ENCODE measurements at places on chromosomes 12 and 14.
A peak's percentile ranks its signal among the peaks of the same experiment; 100 is the strongest.

DNA sequence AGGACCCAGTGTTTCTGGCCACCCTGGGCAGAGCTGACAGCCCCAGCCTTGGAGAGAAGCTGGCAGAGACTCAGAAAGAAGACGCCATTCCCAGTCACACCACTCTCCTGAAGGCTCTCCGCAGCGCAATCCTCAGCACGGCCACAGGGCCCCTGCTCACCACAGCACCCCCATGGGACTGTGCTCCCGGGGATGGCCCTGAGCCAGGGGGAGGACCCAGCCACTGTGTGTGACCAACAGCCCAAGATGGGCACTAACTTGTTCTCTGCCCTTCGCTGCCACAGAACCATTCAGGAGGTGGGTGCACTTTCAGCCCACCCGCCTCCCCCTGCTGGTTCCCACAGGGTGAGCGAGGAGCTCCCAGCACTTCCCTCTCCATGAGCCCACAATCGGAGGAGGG lies 57.1 kb downstream of the CCNK start:
- DNase-seq = no peak

DNA sequence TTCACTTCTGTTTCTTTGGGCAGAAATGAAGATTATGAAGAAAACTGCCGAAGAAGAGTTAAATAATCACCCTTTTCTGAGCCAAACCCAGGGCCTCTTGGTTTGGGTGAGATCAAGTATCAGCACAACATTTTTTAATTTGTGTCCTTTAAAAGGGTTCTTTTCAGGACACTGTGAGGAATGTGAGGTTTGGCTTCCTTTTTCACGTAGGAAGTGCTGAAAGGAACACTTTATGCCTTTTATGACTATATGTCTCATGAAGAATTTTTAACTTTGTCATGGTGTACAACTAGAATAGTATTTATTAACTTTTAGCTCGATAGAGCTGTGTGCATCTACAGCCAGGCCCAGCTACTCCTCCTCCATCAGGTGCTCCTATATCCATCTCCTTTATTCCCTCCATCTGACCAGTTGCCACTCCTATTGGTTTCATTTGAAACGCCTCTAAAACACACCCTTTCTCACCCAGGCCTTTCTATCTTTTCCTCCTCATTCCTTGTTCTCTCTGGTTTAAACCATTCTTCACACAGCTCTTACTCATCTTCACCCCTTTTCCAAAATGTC lies 103.6 kb upstream of the LRIG3 start:
- no peak for DNase-seq

DNA sequence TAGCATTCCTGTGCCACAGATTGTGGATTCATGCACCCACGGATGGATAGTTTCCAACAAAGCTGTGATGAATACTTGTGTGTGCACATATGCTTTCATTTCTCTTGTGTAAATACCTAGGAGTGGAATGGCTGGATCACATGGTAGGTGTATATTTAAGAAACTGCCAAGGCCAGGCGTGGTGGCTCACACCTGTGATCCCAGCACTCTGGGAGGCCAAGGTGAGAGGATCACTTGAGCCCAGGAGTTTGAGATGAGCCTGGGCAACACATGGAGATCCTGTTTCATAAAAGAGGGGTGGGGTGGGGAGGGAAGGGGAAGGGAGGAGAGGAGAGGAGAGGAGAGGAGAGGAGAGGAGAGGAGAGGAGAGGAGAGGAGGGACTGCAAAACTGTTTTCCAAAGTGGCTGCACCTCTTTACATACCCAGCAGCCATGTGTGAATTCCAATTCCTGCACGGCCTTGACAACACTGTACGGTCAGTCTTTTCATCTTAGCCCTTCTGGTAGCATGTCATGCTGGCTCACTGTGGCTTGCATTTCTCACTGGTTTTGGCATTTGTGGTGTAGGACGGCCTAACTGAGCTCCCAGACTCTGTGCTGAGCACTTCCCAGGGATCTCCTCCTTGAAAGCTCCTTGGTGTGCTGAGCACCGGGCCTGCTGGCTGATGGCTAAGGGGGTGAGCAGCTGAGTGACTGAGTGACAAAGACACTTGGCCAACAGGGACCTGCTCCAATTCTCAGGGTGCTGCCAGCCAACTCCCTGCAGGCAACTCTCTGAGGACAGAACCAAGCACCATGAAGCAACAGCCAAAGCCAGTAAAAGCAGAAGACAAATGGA lies 27.9 kb downstream of the SYNE3 start:
- DNase-seq = no peak

GRCh38 chr12:70197345-70197744 lies 45.9 kb upstream of the CNOT2 start:
- no peak for DNase-seq

GRCh38 chr14:25150934-25151790 lies 101.2 kb upstream of the STXBP6 start:
- no peak for DNase-seq

DNA sequence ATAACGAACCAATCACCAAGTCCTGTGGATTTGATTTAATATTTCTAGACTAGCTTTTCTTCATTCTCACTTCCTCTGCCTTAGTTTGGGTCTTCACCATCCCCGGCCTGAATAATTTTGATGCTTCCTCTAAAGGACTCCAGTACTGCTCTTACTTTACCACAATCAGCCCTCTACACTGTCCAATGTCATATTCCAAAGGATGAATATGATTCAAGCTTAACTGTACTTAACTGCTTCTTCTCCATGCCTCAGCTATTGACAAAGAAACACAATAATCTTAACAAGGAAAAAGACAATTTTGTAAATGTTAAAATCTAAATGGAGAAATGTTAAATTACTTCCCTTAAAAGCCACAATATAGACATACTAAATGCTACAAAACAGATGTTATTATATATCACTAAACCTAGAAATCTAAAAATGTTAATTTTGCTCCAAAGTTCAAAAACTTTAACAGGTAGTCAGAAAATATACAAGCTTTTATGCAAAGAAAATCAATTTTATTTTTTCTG lies 70.2 kb downstream of the STXBP6 start:
- DNase-seq = no peak

GRCh38 chr14:36502558-36503508 lies 17.2 kb downstream of the NKX2-1 start:
- no peak for DNase-seq

DNA sequence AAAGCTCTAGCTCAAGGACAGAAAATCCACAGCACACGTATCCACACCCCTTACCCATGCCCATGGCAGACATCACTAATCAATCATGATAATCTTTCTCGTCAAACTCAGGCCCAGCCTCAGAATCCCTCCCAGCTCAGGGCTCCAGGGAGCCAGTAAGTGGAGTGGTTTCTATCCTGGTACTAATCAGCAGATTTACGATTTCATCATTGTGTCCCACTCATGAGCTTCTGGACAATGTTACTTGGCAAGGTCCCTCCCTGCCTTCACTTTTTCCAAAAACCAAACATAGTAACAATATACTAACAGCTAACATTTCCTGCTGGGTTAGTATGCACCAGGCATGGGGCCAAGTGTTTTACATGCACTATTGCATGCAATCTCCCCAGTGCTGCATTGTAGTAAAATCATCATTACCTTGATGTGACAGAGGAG lies 45.8 kb upstream of the NCOR2 start:
- DNase-seq = no peak

DNA sequence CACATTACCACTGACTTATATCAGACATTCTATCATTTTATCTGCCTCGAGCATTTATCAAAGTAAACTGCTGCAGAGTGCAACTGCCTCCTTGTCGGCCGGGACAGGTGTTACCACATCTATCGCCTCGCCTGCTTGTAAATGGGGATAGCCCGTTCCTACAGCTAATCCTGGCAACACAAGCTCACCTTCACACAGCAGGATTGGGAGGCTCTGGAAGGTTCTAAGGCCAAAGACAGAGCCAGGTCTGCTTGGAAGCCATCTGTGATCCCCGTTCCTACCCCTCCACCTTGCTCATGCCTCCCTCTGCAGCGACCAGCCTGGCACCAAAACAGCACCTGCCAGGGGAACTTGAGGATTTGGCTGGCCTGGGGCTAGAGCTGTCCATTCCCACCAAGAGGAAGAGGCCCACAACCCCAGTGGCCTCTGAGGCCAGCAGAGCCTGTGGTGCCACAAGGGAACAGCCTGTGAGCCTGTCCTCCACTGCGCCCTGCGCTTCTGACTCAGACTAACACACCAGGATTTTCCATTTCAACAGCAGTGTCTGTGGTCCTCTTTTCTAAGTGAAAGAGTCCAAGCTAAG lies 114.8 kb upstream of the DIO3 start:
- no peak for DNase-seq

- DNase-seq = no peak
Measured at GRCh38 chr12:114817571-114818425, 133.8 kb upstream of the TBX3 start.

DNA sequence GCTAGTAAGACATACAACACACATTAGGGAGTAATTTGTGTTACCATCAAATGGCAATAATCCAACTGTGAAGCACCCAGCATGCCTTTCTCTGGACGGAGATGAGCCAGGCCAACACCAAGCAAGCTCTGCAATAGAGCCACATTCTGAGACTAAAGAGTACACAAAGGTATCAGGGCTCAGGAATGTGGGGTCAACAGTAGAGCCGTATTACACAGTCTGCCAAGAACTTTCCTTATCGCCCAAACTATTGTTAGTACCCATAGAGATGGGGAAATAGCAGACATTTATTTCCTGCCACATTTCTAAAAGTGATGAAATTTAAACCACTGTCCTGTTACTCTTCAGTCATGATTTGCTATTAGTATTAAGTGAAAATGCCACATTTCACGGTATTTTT lies 113.7 kb downstream of the BMP4 start:
- DNase-seq = no peak

- DNase-seq = no peak
Measured at GRCh38 chr14:100692859-100693558, 33.7 kb upstream of the DLK1 start.

- DNase-seq = no peak
Measured at GRCh38 chr12:95693689-95694088, 96.9 kb downstream of the NTN4 start.

GRCh38 chr14:58574623-58575022 lies 63.1 kb upstream of the DACT1 start:
- DNase-seq = no peak

DNA sequence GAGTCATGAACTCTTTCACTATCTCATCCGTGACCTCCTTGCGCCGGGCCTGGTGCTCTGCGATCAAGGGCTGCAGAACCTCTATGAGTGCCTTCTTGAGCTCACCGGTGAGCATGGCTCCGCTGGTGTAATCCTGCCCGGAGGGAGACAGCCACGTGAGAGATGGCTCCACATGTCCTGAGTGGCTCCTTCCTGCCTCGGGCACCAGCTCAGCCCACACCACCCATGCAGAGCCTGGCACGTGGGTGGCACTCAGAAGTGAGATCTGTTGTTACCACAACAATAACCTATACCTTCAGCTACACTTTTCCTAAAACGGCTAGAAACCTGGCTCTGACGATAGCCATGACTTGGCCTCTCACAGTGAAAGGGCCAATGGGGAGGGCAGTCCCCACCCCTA lies 11.8 kb downstream of the SLC25A47 start:
- DNase-seq = no peak

GRCh38 chr12:6423267-6424007 lies 21.3 kb upstream of the CD27 start:
- peak; percentile 58 for DNase-seq

GRCh38 chr12:68344126-68344525 lies 12.0 kb upstream of the MDM1 start:
- no peak for DNase-seq

DNA sequence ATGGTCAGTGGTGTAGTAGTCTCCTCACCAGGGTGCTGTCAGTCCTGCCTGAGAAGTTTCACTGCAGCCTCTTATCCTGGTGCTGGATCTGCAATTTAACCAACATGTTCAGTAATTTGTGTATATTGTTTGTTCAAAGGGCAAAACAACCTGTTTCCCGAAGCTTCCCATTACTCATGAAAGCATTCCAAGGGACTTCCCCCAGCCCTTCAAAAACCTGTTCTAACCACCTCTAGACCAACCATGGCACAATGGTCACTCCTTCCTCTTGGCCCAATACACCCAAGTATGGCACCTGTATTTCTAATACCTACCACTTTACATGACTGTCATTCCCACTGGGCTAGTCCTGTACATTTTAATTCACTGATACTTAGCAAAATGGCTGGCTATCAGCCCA lies 12.1 kb downstream of the CKAP4 start:
- DNase-seq = no peak

GRCh38 chr12:78719721-78720120 lies 144.9 kb upstream of the SYT1 start:
- no peak for DNase-seq

DNA sequence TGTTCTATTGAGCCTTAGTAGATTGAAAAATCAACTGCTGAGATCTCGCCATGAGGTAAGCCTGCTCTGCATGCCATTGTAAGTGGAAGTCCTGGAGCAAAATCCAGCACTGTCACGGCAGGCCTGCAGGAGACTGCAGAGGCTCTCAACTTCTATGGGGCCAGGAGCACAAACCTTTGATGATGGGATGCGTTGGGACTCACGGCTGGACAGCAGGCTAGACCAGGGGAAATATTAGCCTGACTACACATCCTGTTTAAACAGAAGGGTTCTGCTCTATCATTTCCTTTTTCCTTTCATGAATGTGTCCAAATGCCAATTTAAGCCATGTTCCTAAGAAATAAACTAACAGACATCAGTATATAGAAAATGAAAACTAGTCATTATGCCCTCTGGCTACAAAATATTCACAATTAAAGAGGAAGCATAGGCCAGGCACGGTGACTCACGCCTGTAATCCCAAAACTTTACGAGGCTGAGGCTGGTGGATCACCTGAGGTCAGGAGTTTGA lies 33.9 kb upstream of the RASSF8 start:
- no peak for DNase-seq

DNA sequence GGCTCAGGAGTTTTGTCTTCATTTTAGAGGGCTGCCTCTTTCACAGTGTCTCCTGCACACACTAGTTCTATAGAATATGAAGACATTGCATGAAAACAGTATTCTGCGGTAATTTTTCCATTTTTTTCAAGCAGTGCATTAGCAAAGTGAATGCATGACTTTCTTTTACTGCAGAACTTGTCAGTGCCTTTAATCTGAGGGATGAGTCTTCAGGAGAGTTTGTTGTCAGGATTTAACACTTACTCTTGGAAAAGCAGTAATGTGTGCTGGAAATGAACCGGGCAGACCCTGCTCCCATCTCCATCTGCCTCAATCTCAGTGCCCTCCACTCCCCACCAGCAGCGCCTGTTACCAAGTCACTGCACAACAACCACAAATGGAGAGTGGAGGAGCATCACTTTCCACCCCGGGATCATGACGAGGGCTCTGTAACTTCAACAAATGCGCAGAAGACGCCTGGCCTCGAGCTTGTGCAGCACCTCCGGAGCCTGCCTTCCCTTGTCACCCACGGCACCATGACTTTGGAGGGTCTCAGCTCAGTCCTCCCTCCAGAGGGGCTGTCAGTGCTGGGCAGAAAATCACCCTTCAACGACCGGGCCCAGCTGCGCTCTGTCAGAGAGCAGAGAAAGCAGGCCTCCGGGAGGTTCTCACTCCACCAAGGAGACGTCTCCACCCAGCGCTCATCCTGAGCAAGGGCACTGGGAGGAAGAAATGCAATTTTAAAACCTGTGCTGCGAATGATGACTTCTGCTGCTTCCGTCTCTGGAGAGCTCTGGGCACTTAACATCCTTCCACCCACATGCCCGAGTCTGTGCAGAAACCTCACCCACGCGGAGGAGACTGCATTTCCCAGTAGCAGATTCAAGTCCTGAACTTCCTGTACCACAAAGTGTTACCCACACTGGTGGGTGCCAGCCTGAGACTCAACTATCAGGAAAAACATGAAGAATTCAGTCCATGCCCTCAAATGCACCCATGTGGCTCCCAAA lies 255.7 kb downstream of the ADGRD1 start:
- no peak for DNase-seq

- DNase-seq = no peak
Measured at GRCh38 chr14:94180655-94181271, 6.6 kb downstream of the PPP4R4 start.

- peak; percentile 49 for DNase-seq
Measured at GRCh38 chr12:54294152-54294952, 6.5 kb downstream of the NFE2 start.

Data from stimulated activated CD4-positive, alpha-beta T cell treated with anti-CD3 and anti-CD28 coated beads, Interleukin-12 subunit alpha, Interleukin-12 subunit beta, amount 100 ng/mL, for 4 hours (primary cell).